ENCODE measurements at places on chromosomes 3 and 15.

- DNase-seq = no peak
Observed at GRCh38 chr3:62073038-62073437, 300.3 kb downstream of the FEZF2 start.

DNA sequence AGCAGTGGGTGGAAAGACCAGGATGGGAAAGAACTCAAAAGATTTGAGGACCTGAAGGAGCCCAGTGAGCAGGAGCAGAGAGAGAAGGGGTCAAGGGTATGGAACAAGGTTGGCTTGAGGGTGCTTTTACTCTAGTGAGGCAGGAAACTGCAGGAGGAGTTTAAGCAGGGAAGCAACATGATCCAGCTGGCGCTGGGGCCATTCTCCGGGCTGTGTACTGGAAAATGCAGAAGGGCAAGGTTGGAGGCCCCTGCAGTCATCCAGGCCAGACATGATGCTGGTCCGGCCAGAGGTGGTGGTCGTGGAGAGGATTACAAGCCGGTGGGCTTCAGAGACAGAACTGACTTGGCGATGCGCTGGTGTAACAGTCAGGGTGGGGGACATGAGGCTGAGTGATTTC, 81.8 kb downstream of the LSM3 start:
- no peak for DNase-seq

DNA sequence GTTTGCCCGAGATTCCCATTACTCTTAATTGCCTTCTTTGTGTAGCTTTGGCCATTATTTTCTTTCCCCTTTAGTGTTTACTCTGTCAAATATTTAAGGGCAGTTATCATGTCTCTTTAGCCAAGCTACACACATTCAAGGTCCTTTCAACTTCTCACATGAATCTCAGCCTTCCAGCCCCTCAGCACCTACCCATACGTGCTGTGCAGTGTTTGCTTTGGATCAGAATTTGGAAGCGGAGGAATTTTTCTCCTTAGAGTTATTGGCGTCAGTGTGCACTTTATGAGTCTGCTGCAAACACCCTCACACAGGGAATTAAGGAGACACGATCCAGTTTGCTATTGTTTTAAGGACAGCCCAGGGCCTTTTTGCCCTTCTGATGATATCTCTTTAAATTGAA, 231.6 kb downstream of the CACNA2D3 start:
- DNase-seq = no peak

- DNase-seq = no peak
Observed at GRCh38 chr3:164673738-164674137, 404.6 kb downstream of the SI start.

DNA sequence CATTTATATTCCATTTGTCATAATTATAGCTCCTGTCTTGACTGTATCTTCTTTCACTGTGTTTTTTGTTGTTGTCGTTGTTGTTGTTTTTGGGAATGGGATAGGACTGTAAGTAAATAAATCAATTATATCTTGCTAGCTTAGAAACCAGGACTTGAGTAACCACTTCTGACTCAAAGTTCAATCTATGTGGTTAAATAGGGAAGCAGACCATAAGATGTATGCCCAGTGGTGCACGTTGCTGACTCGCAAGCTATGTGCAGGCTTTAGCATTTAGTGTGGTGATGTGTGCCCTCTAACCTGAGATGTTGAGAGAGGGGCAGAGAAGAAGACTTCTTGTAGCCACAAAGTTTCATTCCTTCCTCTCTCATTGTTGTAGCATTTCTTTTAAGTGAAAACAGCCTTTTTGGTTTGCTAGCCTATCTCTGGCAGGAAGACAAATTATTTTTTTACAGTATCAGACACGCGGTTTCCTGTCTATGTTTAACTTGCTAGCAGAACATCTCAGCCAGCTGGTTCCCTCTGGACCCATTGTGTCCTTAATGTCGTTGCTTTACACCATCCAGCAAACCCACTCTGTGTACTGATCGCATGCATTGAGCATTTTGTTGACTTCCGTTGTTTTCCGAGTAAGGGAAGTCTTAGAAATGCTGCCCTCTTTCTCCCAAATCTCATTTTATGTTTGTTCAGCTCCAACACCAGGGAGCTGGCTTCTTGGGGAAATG, 52.1 kb downstream of the TGFBR2 start:
- no peak for DNase-seq

DNA sequence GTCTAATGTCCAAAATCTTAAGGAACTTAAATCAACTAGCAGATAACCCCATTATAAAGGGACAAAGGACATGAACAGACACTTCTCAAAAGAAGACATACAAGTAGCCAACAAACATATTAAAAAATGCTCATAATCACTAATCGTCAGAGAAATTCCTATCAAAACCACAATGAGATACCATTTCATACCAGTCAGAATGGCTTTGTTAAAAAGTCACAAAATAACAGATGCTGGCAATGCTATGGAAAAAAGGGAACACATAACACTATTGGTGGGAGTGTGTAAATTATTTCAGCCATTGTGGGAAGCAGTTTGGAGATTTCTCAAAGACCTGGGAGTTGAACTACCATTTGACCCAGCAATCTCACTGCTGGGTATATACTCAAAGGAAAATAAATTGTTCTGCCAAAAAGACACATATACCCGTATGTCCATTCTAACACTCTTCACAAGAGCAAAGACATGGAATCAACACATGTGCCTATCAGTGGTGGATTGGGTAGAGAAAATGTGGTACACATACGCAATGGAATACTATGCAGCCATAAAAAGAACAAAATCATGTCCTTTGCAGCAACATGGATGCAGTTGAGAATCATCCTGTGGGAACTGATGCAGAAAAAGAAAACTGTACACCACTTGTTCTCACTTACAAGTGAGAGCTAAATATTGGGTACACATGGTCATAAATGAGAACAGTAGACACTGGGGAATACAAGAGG, 78.5 kb downstream of the TCF12 start:
- DNase-seq = no peak

DNA sequence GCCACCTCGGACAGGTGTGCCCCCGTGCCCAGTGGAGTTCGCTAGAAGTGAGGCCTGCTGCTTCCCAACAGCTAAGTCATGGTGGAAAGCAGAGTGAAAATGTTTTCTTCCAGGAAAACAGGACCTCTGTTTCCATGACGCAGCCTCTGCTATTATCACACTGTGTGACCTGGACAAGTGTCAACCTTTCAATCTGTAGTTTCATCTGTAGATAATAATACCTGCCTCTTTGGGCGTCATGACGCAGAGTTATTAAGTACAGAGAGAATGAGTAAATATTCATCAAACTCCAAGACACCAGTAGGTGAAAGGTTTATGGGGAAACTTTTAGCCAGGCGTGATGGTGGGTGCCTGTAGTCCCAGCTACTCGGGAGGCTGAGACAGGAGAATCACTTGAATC, 62.3 kb downstream of the TMEM44 start:
- DNase-seq = no peak

GRCh38 chr3:79564192-79564591, 203.6 kb downstream of the ROBO1 start:
- DNase-seq = no peak

DNA sequence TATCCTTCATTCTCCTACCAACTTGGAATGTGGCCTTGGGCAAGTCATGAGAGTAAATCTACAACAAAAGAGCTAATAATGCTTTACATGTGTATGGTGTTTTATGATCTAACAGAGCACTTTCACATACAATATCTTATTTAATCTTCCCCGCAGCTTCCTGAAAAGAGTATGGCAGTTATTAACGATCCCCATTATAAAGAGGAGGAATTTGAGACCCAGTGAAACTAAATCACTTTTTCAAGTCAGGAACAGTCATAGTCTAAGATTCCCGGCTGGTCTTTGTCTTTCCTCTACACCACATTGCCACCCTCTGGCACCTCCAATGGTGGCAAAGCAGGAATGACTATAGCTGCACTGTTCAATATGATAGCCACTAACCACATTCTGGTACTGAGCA, 69.7 kb upstream of the CMSS1 start:
- DNase-seq = no peak

DNA sequence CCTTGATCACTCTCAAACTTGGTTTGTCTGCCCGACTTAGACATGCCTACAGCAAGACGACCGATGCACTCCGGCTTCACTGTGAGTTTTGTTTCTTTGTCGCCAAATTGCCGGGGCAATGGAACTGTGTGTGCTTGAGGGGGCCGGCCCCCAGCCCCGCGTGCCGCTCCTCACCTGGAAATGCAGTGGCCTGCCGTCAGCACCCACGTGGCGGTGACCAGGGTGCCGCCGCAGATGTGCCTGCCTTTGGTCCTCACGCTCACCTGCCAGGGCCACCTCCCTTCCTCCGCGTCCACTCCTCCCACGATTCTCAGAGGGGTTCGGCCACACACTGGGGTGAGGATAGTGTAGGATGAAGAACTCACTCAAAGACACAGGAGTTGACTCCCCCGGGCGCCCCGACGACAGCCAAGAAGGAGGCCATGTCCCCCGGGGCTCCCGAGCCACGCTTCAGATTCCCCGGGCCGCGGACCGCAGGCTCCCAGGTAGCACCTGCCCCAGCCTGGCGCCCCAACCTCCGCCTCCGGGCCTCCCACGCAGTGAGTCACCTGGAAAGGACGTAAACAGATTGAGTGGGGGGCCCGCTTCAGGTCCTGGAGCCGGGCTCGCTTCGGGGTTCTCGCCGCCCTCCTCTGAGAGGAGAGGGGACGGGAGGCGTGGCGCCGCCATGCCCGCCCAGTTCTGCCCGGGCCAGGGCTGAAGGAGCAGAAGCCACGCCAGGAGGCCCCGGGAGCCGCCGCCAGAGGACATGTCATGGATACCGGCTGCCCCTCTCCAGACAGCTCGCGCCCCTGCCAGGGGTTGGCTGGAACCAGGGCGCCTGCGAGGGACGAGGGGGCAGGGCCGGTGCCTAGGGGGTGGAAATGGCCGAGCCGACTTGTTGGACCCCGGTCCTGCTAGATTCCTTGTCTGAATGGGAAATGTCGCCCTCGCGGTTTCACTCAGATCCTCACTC, 29.6 kb downstream of the MYL3 start:
- DNase-seq = no peak

- DNase-seq = no peak
Observed at GRCh38 chr3:11532931-11533391, 110.8 kb downstream of the VGLL4 start.

GRCh38 chr3:114452256-114452655, 158.4 kb downstream of the TIGIT start:
- DNase-seq = no peak

GRCh38 chr3:140914384-140914945, 27.2 kb upstream of the SLC25A36 start:
- no peak for DNase-seq

GRCh38 chr3:71281280-71281679, 302.2 kb downstream of the FOXP1 start:
- DNase-seq = no peak

DNA sequence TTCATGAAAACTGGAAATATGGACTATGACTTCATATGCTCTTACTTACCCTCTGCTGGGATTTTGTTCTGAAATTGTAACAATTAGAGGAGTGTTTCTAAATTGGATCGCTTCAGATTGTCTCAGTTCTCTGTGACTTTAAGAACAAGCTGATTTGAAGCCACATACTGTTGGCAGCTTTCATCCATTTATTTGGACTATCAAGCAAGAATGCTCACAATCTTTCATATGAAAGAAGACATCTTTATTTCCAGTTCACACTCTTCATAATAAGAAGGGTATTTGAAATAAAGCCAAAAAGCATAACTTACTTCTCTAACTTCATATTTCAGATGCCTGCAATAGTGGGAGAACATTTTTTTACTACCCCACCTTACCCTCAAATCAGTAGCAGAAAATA, 491.6 kb upstream of the TPRG1 start:
- no peak for DNase-seq

DNA sequence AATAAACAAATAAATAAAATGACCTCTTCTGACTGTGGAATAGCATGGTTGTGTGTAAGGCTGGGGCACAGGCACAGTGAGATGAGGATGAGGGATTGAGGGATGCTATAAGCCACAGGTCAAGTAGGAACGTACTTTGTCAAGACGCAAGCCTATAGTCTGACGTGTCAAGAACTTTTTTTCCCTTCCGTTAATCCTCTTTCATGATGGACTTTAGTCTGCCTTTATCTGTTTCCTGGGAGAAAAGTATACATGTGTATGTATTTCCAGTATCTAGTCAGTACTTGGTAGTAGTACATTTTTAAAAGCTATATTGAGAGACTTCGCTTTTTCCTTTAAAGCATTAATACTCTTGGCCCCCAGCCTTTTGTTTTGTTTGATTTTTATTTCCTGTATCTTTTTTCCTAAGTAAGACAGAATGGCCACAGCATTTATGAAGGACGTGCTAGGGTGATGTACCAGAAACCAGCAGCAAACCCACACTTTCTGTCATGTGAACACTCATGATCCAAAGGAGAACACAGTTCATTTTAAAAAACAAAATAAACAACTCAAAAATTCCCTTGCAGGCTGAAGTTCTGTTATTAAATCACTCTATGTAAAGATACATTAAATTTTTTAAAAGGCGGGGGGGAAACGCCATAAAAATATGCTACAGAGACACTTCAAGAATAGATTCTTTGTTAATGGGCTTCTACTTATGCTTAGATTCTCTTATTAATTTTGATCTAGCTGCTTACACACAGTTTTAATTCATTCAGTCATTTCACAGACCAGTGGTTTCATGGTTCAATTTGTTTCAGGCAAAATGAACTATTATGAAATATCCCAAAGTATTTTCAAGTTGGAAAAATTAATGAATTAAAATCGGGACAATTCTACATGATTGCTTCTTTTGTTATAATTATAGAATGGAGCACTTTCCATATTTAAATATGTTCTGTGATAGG, 114.7 kb downstream of the SNRK start:
- no peak for DNase-seq

GRCh38 chr3:107272885-107273284, 104.4 kb upstream of the CCDC54 start:
- no peak for DNase-seq

DNA sequence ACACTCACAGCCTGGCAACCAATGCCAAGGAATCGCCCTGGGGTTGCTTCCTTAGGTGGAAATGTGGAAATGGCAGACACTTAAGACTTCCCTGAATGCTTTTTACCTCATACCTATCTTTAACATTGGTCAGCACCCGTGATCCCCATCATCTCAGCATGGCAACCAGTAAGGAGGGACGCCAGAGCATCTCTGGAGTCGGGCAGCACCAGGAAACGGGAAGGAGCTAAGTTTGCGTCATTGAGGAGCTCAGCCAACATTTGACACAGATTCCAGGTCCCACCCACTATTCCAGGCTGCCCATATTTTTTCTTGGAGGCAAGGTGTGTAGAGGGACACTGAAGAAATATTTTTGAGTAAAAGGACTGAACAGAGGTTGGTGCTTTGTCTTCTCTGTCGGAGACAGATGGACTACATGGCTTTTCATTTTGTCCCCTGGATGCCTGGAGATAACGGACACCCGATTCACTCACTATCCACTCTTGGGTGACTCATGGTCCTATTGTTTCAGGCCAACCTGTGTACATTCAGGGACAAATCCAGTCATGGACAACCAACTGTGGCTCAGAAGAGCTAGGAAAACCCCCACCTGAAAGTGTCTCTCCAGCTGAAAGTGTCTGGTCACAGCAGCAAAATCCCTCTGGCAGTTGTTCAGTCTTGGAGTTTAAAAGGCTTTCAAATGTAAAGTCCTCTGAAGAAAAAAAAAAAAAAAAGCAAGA, 70.4 kb upstream of the OXTR start:
- DNase-seq = no peak

GRCh38 chr15:54082836-54083492, 104.7 kb downstream of the UNC13C start:
- DNase-seq = no peak
